ENCODE measurements at places on chromosomes 2 and 18.
A peak's percentile ranks its signal among the peaks of the same experiment; 100 is the strongest.

GRCh38 chr2:206688990-206689389, 29.2 kb downstream of the DYTN start:
- DNase-seq = no peak

DNA sequence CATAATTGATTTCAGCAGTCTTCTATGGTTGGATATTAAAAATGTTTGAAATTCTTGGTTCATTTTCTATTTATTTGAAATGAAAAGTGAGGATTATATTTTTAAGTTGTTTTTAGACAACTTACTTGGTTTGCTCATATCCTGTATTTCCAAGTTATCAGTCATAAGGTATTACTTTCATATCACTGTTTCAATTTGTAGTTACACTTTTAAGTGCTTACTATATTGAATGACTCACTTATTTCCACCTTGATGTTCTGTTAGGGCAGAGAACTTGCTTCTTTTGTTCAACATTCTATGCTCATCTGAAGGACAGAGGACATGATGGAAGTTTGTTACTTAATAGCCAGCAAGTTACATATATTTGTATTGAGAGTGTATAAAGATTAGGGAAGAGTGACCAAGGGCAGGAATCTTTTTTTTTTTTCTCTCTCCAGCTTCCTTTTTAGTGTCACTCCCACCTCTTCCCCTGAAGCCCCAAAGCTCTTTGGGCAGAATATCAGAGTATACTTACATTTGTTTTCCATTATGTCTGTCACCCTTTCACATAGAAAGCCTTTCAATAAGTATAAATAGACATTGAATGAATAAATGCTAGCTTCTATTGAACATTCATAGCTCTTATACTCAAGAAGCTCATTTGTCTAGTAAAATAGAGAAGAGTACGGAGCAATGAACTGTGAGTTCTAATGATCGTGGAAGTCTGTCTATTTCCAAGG, 28.1 kb downstream of the PIK3C3 start:
- no peak for DNase-seq

DNA sequence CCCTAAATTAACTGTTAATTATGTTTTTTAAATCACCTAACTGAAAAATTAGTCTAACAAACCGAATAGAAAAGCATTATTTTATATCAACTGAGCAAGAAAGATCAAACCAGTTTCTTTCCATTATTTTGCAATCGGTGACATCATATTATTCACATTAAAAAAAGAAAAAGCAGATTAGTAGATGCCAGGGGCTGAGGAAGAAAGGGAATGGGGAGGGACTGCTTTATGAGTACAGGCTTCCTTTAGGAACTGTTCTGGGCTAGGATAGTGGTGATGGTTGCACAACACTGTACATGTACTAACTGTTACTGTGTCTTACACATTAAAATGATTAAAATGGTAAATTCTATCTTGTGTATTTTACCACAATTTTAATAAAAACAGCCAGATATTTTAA, 59.3 kb downstream of the COBLL1 start:
- DNase-seq = no peak

DNA sequence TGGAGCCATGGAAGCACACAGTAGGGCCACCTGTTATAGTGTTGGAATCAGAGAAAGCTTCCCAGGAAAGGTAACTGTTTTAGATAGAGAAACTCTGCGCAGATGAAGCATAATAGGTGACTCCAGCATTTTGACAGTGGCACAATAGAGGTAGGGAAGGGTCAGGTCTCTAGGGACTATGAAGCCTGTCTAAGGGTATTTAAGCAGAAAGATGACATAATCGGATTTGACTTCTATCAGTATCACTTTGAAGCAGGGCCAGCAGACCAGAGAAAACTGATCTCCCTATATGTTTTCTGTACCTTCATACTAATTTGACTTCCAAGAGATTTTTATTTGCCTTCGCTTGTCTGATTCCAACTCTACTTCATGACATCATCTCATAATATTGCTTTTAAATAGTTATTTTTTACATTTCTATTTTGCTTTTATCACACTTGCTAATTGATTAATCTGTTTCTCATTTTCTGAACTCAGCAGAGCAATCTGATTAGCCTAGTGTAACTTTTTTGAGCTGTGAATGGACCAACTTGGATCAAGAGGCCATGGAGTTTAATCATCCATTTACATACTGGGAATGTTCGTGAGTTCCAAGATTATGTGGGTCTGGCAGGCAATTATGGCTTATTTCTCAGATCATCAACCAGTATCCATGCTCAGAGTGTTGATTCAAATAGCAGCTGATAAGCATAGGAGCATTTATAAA, 8.4 kb upstream of the HIBCH start:
- no peak for DNase-seq

DNA sequence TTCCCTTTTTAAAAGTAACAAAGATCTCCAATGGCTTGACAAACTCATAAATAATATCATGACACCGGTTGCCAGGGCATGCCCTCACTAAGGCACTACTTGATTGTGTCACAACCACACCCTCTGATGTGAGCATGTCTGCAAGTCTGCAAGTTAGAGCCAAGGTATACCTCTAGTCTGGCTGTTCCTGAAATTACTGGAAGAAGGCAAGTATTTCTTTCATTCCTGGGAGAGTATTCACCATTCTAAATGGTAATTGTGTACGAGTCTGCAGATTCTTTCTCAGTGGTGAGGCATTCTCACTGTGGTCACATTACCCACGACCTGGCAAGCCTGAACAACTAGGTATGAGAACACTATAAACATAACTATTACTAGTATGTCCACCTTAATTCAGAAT, 25.7 kb upstream of the RNU4ATAC start:
- DNase-seq = peak; percentile 68

DNA sequence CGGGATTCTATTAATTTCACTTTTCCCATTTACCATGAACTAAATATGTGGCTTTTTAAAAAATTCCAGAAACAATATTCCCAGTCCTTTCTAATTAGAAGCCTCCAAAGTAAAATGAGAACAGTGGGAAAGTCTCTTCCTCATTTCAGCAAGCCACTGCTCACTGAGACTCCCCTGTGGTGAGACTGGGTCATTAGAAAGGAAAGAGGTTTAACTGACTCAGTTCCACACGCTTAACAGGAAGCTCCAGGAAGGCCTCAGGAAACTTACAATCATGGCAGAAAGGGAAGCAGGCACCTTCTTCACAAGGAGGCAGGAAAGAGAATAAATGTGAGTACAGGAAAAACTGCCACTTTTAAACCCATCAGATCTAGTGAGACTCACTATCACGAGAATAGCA, 258.9 kb upstream of the CHAC2 start:
- DNase-seq = no peak

DNA sequence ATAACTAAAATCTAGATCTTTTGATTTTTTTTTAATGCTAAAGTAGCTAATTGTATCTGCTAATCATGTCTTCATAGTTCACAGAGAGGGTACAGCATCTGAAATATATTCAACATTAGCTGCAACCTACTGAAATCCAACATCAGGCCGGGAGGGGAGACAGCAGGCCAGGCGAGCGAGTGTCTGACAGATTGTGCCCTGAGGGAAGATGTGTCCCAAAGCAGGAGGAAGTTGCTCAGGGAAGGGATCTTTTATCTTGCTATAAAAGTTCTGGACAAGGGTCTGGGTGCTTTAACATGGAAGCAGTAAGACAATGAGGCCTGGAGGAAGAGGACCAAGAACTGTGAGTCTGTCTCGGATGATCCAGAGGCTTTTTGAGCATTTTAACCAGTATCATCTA, 274.1 kb downstream of the AFF3 start:
- peak; percentile 80 for DNase-seq

GRCh38 chr2:28915939-28916338, 21.5 kb downstream of the WDR43 start:
- no peak for DNase-seq

GRCh38 chr2:102187496-102188150, 800 bp downstream of the IL1RL2 start:
- no peak for DNase-seq

- no peak for DNase-seq
Observed at GRCh38 chr18:35024965-35025364, 16.2 kb upstream of the MAPRE2 start.

DNA sequence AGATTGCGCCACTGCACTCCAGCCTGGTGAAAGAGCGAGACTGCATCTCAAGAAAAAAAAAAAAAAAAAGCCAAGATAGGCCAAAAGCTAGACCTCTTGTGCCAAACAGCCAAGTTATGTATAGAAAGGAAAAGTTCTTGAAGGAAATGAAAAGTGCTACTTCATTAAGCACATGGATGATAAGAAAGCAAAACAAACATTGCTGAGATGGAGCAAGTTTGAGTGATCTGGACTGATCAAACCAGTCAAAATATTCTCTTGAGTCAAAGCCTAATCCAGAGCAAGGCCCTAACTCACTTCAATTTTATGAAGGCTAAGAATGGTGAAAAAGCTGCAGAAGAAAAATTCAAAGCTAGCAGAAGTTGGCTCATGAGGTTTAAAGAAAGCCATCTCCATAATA, 28.1 kb upstream of the TANC1 start:
- no peak for DNase-seq

- no peak for DNase-seq
Observed at GRCh38 chr2:100060875-100061274, 81.5 kb downstream of the AFF3 start.

- DNase-seq = no peak
Observed at GRCh38 chr2:186443851-186444250, 42.2 kb upstream of the ZC3H15 start.

DNA sequence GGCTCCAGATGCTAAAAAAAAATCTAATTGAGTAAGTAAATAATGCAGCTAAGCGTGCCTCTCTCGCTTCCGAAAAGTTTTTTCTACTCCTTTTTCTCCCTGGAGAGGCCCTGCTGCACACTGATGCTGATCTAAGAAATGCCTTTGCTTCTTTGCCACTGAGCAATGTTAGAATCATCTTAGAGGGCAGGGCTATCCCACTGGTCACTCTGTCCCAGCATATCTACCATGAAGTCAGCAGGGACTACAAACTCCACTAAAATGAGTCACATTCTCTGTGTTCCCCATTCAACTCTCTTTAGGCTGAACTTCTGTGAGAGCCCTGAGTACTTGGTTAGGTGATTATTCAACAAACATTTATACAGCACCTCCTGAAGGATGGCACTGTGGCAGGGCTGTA, 127.6 kb upstream of the LYPD1 start:
- DNase-seq = peak; percentile 66

DNA sequence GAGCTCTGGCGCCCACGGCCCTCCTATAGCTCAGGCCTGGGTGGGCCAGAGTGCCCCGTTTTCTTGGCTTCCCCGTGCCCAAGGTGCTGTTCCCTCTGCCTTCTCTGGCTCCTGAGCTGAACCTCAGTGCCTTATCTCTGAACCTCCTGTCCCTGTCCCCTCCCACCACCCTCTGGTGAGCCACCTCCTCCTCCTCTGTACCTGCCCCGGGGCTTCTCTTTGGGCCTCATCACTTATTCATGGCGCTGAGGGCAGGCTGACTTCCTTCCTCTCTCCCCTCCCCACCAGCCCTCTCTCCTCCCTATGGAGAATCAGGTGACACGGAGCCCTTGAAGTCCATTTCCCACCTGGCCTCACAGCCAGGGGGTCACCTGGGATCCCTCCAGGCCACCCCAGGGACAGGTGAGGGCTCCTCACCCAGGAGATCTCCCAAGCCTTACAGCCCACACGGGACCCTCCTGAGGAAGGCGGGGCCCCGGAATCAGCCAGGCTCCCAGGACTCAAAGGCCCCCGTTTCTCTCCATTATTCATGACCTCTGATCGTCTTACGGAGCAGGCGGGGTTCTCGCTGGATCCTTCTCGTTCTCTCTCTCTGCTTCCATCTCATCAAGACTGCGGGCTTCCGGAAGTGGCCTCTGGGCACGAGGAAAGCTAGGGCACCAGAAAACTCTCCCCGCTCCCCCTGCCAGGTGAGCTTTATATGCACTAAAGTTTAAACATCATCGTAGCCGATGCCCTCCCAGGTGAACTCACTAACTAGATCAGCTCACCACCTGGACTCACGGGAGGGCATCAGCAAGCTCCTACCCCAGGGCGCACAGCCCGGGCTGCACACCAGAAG, at the start of gene LOXHD1:
TSS of gene LOXHD1 (minus strand) at position 106 of the 841 bp plus-strand sequence. CDS start 187 bp downstream, outside the sequence.
- no peak for DNase-seq

- DNase-seq = no peak
Observed at GRCh38 chr2:8796315-8796848, 41.0 kb downstream of the KIDINS220 start.

- no peak for DNase-seq
Observed at GRCh38 chr2:43155851-43156411, 70.5 kb downstream of the ZFP36L2 start.

DNA sequence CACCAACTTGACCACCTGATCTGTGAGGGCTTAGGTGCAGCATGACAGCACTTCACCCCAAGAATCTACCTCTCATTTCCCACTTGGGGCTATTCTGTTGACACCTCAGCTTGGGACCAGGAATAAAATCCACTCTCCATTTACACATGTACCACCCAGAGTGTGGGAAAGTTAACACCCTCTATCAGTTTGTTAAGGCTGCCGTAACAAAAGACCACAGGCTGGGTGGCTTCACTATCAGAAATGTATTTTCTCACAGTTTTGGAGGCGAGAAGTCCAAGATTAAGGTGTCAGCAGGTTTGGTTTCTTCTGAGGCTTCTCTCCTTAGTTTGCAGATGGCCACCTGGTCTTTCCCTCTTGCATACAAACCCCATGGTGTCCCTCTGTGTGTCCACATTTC, 277.7 kb upstream of the ERBB4 start:
- no peak for DNase-seq

- no peak for DNase-seq
Observed at GRCh38 chr2:23497063-23497462, 112.1 kb downstream of the KLHL29 start.

GRCh38 chr2:147460155-147460554, 384.7 kb upstream of the ACVR2A start:
- no peak for DNase-seq

DNA sequence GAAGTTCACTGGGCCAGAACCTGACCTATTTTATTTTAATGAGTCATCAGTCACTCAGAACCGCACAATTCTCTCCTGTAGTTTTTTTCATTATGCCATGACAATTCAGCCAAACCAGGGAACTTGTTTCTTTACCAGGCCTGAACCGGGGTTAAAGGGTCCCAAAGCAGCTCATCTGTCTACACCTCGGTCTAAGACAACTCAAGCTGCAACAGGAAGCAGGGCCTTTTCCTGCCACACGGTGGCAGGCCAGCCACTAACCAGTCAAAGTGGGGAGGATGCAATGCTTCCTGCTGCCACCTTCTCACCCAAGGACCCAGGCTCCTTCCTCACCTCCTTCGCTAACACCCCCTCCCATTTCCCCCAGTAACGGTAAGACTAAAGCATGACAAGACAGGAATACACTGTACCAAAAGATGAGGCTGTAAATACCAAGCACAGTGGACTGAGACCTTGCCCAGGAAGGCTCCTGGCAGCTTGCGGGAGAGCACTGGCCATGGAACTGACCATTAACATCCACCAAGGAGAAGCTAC, 56.7 kb upstream of the ACKR3 start:
- peak; percentile 79 for DNase-seq

GRCh38 chr2:204346906-204347305, 198.4 kb upstream of the PARD3B start:
- no peak for DNase-seq

Data from islet precursor cell (in vitro differentiated cells).